ENCODE measurements at places on chromosomes 7 and 10.

DNA sequence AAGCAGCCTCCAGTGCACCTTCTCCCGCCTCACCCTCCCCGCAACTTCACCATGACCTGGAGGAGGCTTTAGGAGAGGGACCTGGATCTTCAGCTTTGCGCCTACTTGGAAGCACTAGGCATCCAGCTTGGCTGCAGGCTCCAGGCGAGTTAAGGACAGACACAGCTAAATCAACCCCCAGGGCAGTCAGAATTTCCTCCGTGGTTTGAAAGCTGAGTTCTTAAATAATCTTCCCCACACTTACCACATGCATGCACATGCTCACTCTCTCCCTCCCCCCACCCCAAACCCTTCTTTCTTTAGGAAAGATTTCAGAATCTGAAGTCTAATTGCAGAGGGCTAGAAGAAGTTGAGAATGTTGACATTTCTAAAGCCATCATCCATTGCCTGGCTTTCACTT is 36.7 kb upstream of the LRRC4 start:
- no peak for DNase-seq

- DNase-seq = no peak
Observed at GRCh38 chr7:50834679-50835078, 52.0 kb upstream of the GRB10 start.

GRCh38 chr10:775245-776075 is 86.0 kb upstream of the DIP2C start:
- no peak for DNase-seq

- DNase-seq = no peak
Observed at GRCh38 chr10:124674768-124675222, 69.4 kb downstream of the FAM53B start.

DNA sequence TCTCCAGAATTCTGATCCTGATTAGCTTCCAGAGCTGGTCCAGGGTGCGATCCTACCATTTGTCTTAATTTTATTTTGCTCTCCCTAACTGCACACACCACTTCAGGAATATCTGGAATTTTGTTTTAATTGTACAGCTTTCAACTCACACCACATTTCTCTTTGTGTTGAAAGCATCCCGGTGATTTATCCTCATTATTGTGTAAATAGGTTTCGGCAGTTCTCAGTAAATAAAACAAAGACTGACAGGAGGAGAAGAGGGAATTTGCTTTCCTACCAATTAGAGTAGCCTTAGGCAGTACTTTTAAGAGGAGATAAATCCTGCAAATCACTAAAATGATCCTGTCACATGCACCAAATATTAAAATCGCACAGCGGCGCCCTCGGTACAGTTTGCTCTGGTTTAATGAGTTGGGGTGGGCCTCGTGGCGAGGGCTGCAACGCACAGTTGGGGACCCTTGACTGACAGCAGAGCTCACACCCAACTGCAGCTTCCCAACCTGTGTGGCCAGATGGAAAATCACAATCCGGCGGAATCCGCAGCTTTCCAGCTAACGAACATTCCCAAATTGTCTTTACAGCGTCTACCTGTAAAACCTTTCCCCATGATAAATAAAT is 62.6 kb downstream of the EBF3 start:
- DNase-seq = no peak

GRCh38 chr10:71213127-71213621 is 804 bp downstream of the UNC5B start:
- peak; percentile 86 for DNase-seq

GRCh38 chr7:12431886-12432556 is 28.4 kb upstream of the VWDE start:
- peak; percentile 17 for DNase-seq

- no peak for DNase-seq
Observed at GRCh38 chr10:74077416-74077815, 73.2 kb downstream of the AP3M1 start.

GRCh38 chr7:143237366-143237765 is 15.5 kb downstream of the TAS2R40 start:
- no peak for DNase-seq

DNA sequence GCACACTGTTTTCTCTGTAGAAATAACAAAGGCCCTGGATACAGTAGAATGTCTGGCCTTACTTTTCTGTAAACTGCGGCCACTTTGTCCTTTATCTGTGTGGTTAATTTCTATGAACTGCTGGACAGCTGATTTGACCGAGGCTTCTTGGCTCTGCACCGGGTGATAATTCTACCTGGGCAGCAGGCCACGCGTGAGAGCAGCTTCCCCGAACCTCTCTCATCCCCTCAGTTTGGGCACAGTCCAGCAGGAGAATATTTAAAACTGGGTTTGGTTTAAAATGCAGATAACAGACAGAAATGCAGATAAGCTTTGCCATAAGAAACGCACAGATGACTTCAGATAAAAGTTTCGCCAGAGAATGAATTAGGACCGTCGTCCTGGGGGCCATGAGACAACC is 81.0 kb downstream of the CELF2 start:
- DNase-seq = no peak

DNA sequence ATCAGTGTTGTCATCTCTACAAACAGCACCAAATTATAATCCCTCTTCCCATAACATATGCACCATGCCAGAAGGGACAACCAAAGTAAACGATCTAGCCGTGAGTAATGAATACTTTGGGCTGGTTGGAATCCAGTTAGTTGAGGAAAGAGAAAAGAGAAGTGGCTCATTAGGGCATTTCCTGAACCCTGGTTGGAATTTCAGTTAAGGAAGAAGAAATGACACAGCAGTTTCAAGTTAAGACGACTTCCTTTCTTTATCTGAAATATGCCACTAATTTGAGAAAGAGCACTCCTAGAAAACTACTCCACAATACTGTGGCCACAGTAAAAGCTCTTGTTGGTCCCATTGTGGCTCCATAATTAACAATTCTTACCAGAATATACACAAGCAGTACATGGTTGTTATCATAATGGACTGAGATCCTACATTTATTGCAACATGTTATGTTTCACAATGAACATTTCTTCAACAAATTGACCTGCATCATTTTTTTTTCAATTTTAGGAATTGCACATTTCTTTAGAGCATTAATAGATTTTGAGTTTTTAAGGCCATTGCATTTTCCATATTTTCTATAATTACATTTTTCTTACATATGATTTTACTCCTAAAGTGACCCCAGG is at the start of gene TFEC:
TSS of gene TFEC (minus strand) at position 113 of the 626 bp plus-strand sequence. CDS start 46,322 bp downstream, outside the sequence.
- DNase-seq = no peak

DNA sequence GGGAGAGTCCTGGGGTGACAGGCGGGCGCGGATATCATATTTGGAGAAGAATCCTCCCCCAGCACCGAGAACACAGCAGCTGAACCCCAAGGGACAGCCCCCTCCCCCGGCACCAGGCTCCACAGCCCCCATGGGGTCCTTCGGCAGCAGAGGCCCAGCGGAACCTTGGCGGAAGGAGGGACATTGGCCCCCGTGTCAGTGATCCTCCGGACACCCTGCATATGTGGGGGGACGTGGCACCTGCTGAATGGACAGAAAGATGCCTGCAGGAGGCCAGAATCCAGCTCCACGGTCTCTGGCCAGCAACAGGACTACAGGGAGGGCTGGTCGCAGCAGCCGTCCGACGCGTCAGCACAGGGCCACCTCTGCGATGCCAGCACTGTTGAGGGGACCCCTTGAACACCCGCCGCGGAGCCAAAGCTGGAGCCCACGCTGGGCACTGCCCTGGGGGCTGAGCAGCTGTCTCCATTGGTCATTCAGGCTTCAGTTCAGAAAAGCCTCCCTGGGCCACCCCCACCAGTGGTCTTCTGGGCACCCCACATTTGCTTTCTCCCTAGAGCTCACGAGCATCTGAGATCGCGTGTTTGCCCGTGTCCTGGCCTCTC is 240.1 kb downstream of the ELFN1 start:
- no peak for DNase-seq

DNA sequence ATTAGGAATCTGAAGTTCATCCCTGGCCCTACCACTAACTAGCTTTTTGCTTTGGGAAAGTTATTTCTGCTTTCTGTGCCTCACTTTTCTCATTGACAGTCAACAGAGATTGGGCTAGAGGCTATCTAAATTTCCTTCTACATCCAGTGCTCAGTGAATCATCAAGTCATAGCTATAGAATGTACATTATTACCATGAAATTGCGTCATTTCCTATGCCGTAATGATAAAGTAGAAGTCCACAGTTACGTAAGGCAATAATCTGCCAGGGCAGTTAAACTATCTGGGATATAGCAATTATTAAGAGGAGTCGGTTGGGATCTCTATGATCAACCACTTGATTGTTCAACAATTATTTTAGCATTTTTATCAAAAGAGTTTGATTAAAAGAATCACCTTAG is 64.4 kb downstream of the ITGB8 start:
- no peak for DNase-seq

GRCh38 chr7:135980012-135980551 is 2.9 kb upstream of the MTPN start:
- DNase-seq = no peak

DNA sequence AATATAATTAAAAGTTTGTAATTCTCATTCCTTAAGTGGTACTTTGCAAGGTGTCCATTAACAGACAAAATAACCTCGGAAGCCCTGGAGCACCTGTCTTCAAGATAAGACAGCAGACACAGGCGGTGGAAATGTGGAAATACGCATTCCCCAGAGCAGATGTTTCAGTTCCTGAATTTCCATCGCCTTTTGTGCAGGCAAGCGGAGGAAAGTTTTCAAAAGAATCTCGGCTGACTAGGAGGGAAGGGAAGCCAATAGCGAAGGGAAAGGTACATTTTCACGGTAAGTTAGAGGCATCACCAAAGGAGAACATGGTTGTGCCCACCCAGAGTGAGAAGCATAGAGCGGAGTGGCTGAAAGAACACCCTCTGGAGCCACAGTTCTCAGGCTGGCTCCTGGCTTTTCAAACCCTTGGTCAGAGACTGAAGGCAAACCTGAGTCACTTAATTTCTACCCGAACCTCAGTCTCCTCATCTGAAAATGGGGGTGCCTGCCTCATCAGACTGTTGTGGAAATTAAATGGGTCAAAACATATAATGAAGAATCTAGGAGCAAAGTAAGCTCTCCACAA is 13.6 kb downstream of the CPA1 start:
- no peak for DNase-seq

DNA sequence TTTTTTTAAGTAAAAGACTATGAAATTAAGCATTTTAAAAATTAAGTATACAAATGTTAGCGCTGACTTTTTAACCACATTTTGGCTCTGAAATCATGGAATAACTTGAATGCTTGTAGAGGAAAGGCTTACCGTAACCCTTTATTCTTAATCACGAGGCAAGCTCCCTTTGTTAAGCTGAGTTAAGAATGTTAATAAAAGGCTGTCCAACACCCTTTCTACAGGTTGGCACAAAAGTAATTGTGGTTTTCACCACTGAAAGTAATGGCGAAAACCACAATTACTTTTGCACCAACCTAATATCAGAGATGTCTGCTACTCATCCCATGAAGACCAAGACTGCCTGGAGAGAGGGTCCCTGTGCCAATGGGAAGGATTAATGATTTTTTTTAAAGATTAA is 70.6 kb downstream of the STK17A start:
- no peak for DNase-seq

GRCh38 chr10:36899652-36900051 is 225.7 kb upstream of the ANKRD30A start:
- DNase-seq = no peak

GRCh38 chr10:24882047-24882698 is 70.2 kb downstream of the PRTFDC1 start:
- no peak for DNase-seq

- no peak for DNase-seq
Observed at GRCh38 chr10:28881171-28881882, 204.0 kb downstream of the BAMBI start.

GRCh38 chr7:151198945-151199848 is 11.1 kb downstream of the H2BK1 start:
- DNase-seq = no peak

DNA sequence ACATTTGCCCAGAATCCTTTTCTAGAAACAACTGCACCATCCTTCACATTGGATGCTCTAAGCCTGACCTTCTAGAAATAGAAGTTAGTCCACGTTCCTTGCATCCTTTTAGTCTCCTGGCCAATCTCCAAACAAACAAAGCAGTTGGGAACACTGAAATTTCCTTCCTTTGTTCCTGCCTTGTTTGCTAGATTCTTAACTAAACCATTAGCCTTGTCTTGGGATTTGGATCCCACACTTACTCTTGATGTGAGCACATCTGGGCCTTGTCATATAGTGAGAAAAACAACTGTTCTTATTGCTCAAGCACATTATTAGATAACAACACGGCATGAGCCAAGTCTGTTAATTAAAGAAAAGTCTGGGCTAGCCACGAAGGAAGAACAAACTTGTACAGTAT is 319.3 kb upstream of the GHITM start:
- no peak for DNase-seq

DNA sequence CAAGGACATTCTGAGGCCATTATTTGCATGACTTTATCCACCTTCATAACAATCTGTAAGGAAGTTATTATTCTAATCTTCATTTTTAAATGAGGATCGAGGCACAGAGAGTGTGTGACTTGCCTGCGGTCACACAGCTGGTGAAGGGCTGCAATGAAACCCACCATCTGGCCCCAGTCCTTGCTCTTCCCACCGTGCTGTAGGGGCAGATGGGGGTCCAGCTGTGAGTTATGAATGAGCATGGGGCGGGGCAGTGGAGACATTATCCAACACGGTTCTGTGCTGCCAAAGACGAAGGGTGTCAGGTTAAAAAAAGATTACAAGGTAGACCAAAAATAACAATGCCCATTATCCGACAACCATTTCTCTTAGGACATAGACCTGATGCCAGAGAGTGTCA is 417.5 kb upstream of the MGMT start:
- DNase-seq = no peak

- DNase-seq = no peak
Observed at GRCh38 chr10:22589851-22590514, 124.4 kb downstream of the PIP4K2A start.

- DNase-seq = peak; percentile 28
Observed at GRCh38 chr7:123594813-123595241, 6.8 kb upstream of the ASB15 start.

GRCh38 chr10:30830315-30831230 is 201.0 kb upstream of the LYZL2 start:
- DNase-seq = no peak

DNA sequence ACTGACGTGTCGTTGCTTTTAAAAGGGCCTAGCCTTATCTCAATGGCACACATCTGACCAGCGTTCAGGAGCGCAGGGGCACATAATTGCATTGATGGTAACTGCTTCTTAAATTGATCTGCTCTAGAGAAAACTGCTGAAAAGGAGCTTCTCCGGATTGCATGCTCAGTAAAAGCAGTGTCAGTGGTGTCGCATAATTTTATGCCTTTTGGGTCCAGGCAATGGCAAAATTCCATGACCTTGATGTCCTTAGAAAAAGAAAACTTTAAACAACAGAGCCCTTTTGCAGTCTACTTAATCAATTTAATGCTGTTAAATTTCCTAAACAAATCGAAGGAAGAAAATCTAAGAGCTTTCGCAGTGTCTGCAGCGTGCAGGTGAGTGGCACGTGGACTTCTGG is 75.7 kb downstream of the PTPRE start:
- no peak for DNase-seq

GRCh38 chr7:21746949-21747348 is 198.8 kb downstream of the CDCA7L start:
- DNase-seq = no peak

GRCh38 chr10:117464176-117464575 is 78.4 kb upstream of the EMX2 start:
- DNase-seq = no peak

Data from NCI-H510A (cell line).